ENCODE measurements at places on chromosomes 6 and 20. TPM values are rescaled to one million over a fixed set of nuclear protein-coding genes. Genes with fewer than 3 reads are reported as not detected.

The NEURL2 gene
- polyA plus RNA-seq, result 0.36 TPM

The BTN1A1 gene
- polyA plus RNA-seq, result not detected

The TAB2 gene
- polyA plus RNA-seq, result 31.0 TPM

The MTHFD1L gene
- 34.1 TPM for polyA plus RNA-seq

The C20orf144 gene
- polyA plus RNA-seq, result 0.03 TPM

The GINS1 gene
- 13.0 TPM for polyA plus RNA-seq

The VIP gene
- not detected for polyA plus RNA-seq

The NOTCH4 gene
- polyA plus RNA-seq, result 0.42 TPM

The FAM83C gene
- not detected for polyA plus RNA-seq

The KHDC1L gene
- polyA plus RNA-seq, result 0.26 TPM

Data from mammary epithelial cell (primary cell).